Type B pancreatic cell (in vitro differentiated cells): ENCODE measurements at places on chromosomes 6 and 20. TPM values are rescaled to one million over a fixed set of nuclear protein-coding genes. Genes with fewer than 3 reads are reported as not detected.

GRCh38 chr6:4348462-4349112 is 213.2 kb upstream of the ECI2 start:
- no peak for DNase-seq

DNA sequence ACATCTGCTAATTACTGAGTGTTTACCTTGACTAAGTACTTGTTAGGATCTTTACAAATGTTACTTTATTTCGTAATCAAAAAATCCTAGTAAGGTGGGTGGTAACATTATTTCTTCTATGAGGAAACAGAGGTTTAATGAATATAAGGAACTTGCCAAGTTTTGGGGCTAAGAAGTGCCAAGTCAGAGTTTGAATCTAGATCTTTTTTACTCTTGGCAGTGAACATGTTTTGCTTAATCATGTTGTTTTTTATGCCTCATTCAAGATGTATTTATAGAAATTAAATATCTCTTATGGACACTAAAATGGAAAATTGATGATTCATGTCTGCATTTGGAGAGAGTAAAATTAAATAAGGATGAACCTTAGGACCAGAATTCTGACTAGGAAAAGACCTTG is 393.7 kb downstream of the UTRN start:
- DNase-seq = no peak

DNA sequence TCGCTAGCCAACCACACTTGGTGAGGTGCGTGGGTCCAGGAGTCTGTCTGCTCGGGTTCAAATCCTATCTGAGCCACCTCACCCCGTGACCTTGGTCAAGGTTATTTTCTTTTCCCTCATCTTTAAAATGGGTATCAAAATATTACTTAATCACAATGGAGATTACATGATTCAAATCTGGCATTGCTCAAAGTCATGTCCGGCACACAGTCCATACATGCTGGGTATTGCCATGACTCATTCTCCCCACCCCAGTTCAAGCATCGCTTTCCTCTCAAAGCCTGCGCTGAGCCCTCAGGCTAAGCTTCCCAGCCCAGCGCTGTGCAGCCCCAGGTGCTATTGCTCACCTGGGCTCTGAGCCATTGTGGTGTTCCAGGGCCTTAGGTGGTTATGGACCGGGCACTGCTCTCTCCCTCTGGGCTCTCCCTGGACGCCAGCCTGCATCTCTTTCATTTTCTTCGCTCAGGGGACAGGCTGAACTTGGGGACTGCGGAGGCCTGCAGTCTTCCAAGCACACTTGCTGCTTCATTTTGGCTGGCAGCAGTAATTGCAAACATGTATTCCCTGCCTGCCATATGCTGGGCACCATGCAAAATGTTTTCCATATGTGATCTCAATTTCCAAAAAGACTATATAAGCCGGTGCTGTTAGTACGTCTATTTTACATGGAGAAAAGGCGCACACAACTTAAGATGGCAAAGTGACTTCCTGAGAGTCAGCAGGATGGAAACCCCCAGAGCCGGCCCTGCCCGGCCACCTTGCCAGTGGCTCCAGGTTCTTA is 27.3 kb downstream of the WRNIP1 start:
- no peak for DNase-seq

RNF39 gene
- total RNA-seq = 1.5 TPM in 2 replicates

DNA sequence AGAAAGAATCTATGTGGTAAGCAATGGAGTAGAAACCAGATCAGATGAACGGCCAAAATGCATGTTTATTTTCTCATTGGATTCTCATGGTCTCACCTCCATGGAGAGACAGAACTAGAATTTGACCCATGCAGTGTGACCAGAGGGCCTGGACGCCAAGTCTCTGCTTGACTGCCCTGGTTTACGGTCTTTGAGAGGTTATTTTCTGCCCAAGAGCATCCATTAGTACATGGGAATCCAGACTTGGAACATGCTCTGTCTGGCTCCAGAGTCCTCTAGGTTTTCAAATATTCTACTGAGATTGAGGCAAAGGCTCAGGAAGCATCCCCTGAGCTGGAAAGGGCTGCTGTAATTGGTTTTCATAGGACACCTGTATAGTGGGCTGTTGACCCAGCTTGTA is 45.5 kb upstream of the UST start:
- no peak for DNase-seq

GRCh38 chr20:47411161-47411560 is 54.7 kb upstream of the ZMYND8 start:
- no peak for DNase-seq

DNA sequence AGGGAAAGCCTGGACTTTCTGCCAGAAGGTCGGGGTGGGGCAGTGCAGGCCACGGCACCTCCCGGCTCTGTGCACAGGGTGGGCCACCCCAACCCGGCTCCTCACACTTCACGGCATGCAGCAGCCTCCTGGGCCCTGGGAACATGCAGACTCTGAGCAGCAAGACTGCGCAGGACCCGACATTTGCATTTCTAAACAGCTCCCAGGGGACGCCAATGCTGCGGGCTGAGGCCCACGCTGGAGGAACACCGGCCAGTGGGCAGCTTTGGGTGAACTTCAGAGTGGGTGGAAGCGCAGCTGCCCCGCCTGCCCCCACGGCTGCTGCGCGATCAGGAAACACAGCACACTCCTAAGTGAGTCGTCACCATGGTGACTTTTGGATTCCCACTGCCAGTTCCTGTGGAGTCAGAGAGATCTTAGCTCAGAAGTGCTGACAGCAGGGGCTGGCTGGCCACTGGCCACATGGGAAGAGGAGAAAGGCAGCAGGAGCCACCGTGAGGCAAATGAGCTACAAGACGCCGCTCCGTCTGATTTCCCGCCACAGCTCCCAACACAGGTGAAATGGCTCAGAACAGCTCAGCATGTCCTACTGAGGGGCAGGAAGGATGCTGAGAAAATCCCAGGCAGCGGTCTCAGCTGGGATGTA is 52.1 kb downstream of the RNASET2 start:
- DNase-seq = no peak
